ENCODE measurements at places on chromosomes 2 and 18. TPM values are rescaled to one million over a fixed set of nuclear protein-coding genes. Genes with fewer than 3 reads are reported as not detected.

The TMEM37 gene
- 34.4 TPM for total RNA-seq

The MAL gene
- 5.6 TPM for total RNA-seq

The SLC16A14 gene
- total RNA-seq = 1.9 TPM

The SERPINB4 gene
- total RNA-seq = not detected

The FOXD4L1 gene
- total RNA-seq = 2.0 TPM

The BUB1 gene
- 2.0 TPM for total RNA-seq

The TCF7L1 gene
- total RNA-seq = 3.1 TPM

The CARF gene
- 24.7 TPM for total RNA-seq

The GPAT2 gene
- 1.2 TPM for total RNA-seq

The MBD2 gene
- total RNA-seq = 82.8 TPM

The BMP10 gene
- total RNA-seq = not detected

DNA sequence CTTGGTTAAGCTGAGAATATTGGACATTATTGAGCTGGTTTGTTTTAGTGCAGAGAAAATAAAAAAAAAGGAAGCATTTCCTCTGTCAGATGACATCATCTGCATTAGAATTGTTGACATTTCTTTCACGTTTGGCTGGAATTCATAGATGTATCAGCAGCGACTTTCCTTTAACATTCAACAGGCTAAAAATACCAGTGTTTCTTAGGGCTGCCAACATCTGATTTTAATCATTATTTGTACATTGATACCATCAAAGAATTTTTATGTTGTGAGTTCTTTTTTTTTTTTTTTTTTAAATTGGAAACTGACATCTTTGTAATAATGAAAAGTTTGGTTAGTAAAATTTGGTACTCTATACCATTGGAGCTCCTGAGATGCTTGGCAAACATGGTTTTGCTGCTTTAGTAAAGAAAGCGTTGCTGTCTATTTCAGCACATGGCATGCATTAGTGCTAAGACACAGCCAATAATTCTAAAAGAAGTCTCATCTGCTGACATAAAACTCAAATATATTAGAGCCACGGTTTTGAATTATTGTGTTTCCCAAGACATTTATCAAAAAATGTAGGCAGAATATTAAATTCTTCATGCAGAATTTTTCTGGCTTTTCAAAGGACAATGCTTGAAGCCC is 33.6 kb downstream of the GTF2A1L start:
- DNase-seq = no peak

- DNase-seq = peak; percentile 98
Measured at GRCh38 chr18:48139431-48140347, 209.2 kb upstream of the SMAD2 start.

GRCh38 chr2:30219886-30220875 is 11.2 kb upstream of the LBH start:
- DNase-seq = no peak

DNA sequence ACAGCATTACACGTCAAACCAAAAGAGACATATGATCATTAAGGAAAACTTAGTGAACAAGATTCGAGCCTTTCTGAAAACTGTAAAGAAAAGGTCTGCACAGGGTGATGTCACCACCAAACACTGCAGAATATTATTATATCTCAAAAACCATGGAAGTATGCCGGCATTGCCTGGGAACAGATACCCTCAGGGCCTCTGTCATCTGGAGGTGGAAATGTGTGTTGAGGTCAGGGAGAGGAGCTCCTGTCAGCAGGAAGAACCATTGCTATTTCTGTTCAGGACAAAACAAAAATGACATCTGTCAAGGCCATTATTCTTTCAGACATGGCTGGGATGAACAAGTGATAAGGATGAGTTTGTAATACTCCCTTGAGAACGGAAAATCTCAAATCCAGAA is 365.9 kb upstream of the TRIB2 start:
- no peak for DNase-seq

- DNase-seq = no peak
Measured at GRCh38 chr2:52456561-52457377, 1310.8 kb upstream of the CHAC2 start.

DNA sequence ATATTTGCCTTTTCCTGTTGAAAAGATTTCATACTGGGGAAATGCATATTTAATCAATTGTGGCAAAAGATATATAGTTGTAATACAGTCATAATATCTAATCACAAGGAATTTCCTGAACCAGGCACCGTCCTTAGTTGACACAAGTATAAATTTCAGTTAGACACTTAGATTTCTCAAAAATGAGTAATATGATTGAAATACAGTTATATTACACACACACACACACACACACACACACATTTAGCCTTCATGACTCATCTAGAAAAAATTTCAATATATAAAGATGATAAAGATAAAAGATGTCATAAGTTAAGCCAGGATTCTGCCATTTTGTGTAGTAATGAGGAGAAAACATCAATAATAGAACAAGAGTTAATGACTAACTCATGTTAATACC is 258.4 kb upstream of the ZNF804A start:
- no peak for DNase-seq

DNA sequence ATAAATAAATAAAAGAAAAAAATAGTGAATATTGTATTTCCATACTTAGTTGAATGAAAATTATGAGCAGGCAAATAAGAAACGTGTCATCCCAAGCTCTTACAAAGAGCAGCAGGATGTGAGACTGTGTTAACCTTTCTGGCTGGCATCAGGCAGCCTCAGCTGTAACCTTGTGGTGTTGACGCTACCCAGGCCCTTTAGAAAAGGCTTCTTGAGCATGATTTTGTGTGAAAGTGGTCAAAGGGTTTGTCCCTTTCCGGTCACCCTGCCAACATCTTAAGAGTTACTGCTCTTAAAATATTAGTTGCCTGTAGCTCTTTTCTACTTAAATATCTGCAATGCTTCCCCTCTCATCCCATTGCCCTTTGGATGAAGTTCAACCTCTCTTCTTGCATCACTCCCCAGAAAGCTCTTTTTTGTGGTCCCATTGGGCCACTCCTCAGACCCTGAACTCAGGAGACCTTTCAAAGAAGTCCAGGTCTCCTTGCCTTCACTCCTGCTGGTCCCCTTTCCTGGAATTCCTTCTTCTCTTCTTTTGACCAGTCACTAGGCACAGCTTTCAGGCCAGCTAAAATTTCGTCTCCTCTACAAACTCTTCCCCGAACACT is 35.0 kb downstream of the RHOB start:
- DNase-seq = no peak

DNA sequence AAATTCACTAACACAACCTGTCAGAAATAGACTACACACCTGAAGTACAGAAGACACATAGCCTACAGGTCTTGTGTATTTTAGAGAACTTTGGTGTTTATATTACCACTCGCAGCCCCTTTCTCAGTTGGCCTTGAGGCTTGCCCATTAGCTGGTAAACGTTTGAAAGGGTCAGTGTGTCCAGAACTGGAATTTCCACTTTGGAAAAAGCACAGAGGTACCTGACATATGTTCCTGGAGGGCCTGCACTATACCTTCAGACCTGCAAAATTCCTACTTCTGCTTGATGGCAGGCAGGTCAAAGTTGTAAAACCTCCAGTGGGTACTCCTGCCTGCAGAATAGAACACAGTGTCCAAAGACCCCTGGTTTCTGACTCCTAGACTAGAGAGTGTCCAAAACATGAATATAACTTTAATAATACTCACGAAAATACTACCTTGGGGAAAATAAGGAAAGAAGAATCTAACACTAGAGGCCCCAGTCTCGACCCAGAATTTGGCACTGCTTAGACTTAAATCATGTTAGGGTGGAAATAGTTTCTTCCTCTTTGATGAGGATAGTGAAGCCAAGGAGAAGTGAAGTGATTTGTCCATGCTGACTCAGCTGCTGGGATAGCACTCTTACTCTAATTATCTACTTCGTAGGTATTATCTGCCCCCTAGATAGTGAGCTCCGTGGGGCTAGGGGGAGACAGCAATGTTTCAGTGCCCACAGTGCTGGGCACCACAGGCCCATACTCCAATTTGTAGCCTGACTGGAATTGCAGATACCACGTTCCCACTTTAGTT is 2.8 kb downstream of the KCTD1 start:
- DNase-seq = no peak

- DNase-seq = no peak
Measured at GRCh38 chr18:21851327-21851961, 110.9 kb downstream of the MIB1 start.

DNA sequence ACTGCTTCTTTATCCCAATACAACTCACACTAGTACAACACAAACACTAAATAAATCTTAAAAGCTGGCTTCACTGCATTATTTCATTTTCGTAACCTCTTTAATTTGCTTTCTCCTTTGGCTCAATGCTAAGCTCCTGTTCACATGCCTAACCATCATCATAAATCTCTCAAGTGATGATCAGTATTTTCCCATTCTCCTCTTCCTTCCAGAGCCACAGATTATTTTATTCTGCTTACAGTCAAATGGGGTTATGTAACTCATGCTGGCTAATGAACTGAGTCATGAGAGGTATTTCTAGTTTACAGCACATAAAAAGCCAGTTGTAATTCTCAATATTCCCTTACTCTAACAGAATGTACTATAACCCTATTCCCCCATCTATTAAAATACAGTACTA is 350.4 kb upstream of the ZC3H15 start:
- no peak for DNase-seq

DNA sequence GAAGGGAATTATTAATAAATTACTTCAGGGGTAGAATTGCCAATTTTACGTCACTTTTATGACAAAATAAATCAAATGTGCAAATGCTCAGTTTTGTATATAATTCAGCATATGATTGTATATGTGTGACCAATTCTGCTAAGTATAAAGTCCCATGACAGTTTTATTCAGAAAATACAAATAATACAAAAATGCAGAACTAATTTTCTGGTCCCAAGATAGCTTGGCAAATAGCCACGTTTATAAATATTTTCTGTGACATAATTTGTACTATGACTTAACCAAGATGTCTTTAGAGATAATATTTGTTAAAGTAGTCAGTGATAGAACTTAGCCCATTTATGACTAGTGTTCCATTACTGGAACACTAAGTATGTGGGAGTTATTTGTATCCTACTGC is 24.2 kb upstream of the CAB39 start:
- no peak for DNase-seq

GRCh38 chr18:46253498-46253897 is 149.3 kb downstream of the HAUS1 start:
- DNase-seq = peak; percentile 23

GRCh38 chr2:44191739-44192138 is 23.1 kb downstream of the PPM1B start:
- no peak for DNase-seq

DNA sequence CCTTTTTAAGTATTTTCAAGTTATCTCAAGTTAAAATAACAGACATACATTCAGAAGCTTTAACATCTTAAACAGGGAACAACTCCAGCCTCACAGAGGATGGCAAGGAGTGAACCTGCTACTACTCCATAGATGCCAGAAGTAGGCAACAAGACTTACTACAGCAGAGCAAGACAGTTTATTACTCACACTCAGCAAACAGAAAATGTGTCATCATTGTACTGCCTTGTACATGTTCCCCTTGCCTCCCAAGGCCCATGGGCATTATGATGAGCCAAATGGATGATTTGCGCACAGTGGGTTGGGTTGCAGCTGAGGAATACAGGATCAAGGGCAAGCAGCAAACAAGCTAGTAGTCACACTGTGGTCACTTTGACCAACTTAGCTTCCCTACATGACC is 80.6 kb upstream of the VRK2 start:
- DNase-seq = no peak

GRCh38 chr18:78911751-78912283 is 67.8 kb upstream of the SALL3 start:
- no peak for DNase-seq

DNA sequence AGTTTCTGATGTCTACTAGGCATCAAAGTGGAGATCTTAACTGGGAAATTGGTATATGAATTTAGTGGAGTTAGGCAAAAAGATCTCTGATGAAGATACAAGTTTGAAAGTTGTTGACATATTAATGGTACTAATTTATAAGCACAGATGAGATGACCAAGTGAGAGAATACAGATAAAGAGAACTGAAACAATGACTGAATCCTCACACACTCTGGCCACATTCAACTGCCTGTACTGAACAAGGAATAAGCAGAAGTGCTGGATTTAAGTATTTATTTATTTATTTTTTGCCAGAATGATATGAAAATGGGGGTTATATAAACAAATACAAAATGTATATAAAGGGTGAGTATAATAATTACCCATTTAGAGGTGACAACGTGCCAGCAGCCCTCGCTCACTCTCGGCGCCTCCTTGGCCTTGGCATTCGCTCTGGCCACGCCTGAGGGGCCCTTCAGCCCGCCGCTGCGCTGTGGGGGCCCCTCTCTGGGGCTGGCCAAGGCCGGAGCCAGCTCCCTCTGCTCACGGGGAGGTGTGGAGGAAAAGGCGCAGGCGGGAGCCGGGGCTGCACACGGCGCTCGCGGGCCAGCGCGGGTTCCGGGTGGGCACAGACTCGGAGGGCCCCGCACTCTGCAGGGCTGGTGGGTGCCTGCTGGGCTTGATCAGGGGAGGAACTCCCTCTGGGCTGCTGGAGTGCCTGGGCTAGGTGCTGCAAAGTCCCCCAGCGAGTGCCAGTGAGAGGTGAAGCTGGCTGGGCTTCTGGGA is 1363.9 kb upstream of the CRIM1 start:
- no peak for DNase-seq

DNA sequence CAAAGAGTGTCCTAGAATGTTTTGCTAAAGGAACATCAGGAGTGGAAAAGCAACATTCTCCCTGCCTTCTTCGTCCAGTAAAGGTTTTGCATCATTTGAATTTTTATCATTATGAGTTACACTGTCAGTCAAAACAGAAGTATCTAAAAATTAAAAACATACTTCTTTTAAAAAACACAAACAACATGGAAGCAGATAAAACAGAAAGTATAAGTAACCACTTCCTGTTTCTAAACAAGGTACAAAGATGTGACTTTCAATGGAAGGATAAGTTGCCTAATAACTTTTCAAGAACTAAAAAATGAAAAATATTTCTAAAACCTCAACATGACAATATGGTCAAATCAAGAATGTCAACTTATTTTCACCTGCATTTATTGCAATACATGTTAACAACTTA is 158.2 kb downstream of the STK39 start:
- DNase-seq = no peak

DNA sequence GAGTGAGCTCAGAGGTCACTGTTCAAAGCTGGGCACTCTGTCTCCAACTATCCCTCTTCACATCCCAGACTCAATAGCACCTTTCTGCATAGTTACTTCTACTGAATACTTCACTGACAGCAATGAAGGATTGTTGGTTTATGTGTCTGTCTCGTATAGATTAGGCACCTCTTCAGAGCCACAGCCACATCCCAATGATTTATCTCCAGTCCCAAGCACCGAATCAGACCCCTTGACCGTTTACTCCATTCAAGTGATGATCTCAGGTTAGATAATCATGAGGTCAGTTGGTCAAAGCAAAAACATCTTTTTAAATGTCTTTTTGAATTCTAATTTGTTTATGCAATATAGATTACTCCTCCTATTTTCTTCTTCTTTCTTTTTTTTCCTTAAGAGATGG is 14.7 kb downstream of the NEDD4L start:
- DNase-seq = no peak

GRCh38 chr18:53943326-53943860 is 281.1 kb downstream of the MBD2 start:
- DNase-seq = no peak

GRCh38 chr2:12718711-12719399 is 2.1 kb downstream of the TRIB2 start:
- no peak for DNase-seq
